ENCODE measurements at places on chromosomes 5 and 9. TPM values are rescaled to one million over a fixed set of nuclear protein-coding genes. Genes with fewer than 3 reads are reported as not detected.

DNA sequence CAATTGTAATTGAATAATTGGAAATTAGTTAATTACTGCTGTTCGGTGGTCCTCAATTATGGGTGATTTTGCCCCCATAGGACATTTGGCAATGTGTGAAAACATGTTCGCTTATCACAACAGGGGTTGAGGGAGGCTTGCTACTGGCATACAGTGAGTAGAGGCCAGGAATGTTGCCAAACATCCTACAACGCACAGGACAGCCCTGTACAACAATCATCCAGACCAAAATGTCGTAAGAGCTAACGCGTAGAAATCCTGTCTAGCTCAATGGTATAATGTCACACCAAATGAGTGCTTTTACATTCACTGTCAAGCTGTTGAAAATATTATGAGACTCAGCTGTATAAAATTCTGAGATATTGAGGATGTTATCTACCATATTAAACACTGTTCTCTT lies 464.4 kb upstream of the TUSC1 start:
- DNase-seq, result no peak

- DNase-seq, result peak; percentile 35
Observed at GRCh38 chr5:150523472-150524350, 15.8 kb downstream of the NDST1 start.

- no peak for DNase-seq
Observed at GRCh38 chr5:87752362-87752761, 339.6 kb upstream of the CCNH start.

DNA sequence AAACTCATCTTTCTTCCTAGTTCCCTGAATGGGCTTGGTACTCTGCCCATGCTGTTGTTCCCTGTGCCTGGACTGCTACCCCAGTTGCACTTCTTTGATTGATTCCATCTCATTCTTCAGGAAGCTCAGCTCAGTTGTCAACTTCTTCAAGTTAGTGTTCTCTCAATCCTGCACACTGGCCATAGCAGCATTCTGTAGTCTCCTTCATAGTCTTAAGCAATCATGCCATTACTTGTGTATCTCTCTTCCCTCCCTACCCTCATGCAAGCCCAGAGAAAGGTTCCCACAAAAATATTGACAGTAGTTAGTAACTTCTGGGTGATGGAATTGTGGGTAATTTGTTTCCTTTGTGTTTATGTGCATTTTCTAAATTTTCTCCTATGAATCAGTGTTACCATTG lies 5.5 kb downstream of the KDM4C start:
- DNase-seq, result no peak

IL4 gene
- total RNA-seq, result 1.4 TPM

DNA sequence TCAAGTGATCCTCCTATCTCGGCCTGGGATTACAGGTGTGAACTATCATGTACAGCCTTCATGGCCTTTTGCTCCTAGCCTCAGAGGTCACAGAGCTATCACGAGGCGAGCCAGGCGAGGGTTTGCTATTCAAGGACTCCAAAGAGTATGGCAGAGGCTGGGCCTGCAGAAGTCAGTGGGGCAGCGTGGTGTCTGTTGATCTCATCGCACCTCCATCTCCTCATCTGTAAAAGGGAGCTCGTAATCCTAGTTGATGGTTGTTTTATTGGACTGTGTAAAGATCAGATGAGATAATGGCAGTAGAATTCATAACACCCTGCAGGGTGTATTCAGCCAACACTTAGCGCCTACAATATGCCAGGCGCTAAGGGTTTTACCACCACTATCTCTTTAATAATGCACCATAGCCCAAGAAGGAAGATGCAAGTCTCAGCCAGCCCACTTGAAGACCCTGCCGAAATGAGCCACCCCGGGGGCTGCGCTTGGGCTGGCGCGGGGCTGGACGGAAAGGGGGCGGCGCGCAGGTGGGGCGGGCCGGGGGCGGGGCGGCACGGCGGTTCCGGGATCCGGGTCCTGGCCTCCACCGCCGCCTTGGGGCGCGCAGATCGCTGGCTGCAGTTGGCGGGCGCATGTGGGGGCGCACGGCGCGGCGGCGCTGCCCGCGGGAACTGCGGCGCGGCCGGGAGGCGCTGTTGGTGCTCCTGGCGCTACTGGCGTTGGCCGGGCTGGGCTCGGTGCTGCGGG lies at the start of gene GALNT12:
TSS of gene GALNT12 (plus strand) at position 601 of the 744 bp plus-strand sequence. CDS start at position 630, 29 bp downstream.
- DNase-seq, result peak; percentile 63

Data from activated CD8-positive, alpha-beta T cell treated with anti-CD3 and anti-CD28 coated beads for 36 hours (primary cell).